ENCODE measurements at places on chromosomes 12 and 14.

GRCh38 chr12:88729196-88729595, 148.9 kb upstream of the KITLG start:
- no peaks in the 10 kb centered on the region for H3K4me1 ChIP-seq
- H3K27me3 ChIP-seq: no peaks in the 10 kb centered on the region
- no peaks in the 10 kb centered on the region for H3K36me3 ChIP-seq

GRCh38 chr12:132181570-132182200, 37.4 kb downstream of the NOC4L start:
- no peak for DNase-seq
- H3K36me3 ChIP-seq: no peaks in the 10 kb centered on the region
- H3K27me3 ChIP-seq: peaks cover 6% of the 10 kb centered on the region
- H3K27ac ChIP-seq: no peak overlapping the region
- H3K4me3 ChIP-seq: no peak overlapping the region
- H3K4me1 ChIP-seq: peaks cover 31% of the 10 kb centered on the region

DNA sequence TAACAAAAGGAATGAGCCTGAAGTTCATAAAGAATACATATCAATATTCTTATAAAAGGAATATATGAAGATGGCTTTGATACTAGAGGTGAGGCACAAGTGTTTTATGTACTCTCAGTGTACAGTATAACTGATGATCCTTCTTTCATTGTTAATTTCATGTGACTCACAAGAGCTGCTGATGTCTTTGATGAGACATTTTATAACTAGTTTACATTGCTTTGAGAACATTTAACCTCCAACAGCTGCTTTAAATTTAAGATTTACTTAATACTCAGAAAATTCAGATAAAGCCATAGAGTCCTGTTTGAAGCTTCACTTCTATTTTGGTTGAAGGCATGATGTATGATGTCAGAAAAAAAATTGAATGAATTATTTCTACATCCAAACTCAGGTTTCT, 59.8 kb downstream of the WASHC4 start:
- H3K4me1 ChIP-seq: no peaks in the 10 kb centered on the region
- no peak for DNase-seq
- peaks cover 21% of the 10 kb centered on the region for H3K36me3 ChIP-seq
- H3K27me3 ChIP-seq: no peaks in the 10 kb centered on the region

DNA sequence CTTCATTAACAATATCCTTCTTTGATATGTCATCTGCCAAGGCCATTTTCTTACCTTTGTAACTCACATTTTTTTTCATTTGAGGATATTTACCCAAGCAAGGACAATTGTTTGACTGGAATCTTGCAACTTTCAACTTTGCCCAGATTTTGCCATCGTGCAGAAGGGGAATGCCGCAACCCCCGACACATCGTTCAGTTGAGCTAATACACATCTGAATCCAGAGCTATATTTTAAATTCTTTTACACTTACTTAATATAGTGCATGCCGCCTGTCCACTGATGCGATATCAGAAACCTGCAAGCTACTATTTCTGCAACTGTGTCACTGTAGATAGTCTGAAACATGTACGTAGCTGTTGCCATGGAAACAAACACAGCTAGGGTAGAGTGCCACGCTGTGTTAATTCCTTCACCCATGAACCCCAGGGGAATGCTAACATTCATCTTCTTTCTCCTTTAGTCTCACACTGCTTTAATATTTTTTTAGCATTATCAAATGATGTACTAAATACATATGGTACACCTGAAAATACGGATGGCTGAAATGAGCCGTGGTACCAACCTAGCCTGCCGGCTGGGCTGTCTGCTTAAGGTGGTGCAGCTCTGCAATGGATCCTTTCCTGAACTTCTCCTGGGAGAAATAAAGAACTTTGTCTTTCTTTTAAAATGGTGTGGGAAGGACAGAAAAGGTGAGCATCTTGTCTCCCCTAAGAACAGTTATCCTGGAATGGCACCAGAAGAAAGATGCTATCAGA, 77.0 kb upstream of the FOXN3 start:
- H3K36me3 ChIP-seq: no peaks in the 10 kb centered on the region
- peaks cover 20% of the 10 kb centered on the region for H3K4me1 ChIP-seq
- DNase-seq: no peak

- no peaks in the 10 kb centered on the region for H3K4me1 ChIP-seq
- H3K27ac ChIP-seq: no peak overlapping the region
- H3K27me3 ChIP-seq: peaks cover 2% of the 10 kb centered on the region
- no peaks in the 10 kb centered on the region for H3K36me3 ChIP-seq
- DNase-seq: no peak
Measured at GRCh38 chr14:98070536-98070935, 1201.5 kb downstream of the BCL11B start.

DNA sequence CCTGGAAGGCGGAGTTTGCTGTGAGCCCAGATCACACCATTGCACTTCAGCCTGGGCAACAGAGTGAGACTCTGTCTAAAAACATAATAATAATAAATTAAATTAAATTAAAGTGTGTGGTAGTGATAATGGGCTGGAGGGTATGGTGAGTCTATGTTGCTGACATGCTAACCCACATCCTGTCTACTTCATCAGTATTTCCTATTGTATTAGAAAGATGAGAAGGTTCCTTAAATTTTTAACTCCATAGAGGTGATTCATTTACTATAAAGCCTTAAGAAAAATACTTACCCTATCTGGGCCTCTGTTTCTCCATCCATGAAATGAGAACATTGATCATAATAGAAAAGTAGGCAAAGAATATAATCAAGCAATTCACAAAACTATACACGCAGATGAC, 280.5 kb downstream of the FBXL14 start:
- no peak overlapping the region for H3K27ac ChIP-seq
- no peak overlapping the region for H3K4me3 ChIP-seq
- H3K27me3 ChIP-seq: no peaks in the 10 kb centered on the region
- H3K36me3 ChIP-seq: peaks cover 28% of the 10 kb centered on the region

GRCh38 chr12:129401572-129401971, 502.3 kb downstream of the TMEM132D start:
- no peaks in the 10 kb centered on the region for H3K36me3 ChIP-seq
- no peaks in the 10 kb centered on the region for H3K27me3 ChIP-seq
- H3K4me1 ChIP-seq: no peaks in the 10 kb centered on the region
- DNase-seq: no peak

DNA sequence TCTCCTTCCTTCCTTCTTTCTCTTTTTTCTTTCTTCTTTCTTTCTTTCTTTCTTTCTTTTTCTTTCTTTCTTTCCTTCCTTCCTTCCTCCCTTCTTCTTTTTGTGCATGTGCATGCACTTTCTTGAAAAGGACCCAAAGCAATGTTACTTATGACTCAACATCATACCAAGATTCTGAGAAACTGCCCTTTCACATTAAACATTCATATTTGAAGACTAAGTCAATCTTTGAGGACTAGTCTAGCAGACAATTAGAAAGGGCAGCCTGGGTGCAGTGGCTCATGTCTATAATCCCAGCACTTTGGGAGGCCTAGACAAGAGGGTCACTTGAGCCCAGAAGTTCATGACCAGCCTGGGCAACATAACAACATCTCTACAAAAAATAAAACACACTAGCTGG, 212.8 kb upstream of the KITLG start:
- no peaks in the 10 kb centered on the region for H3K27me3 ChIP-seq
- no peak for DNase-seq
- H3K4me3 ChIP-seq: no peak overlapping the region
- H3K36me3 ChIP-seq: no peaks in the 10 kb centered on the region

DNA sequence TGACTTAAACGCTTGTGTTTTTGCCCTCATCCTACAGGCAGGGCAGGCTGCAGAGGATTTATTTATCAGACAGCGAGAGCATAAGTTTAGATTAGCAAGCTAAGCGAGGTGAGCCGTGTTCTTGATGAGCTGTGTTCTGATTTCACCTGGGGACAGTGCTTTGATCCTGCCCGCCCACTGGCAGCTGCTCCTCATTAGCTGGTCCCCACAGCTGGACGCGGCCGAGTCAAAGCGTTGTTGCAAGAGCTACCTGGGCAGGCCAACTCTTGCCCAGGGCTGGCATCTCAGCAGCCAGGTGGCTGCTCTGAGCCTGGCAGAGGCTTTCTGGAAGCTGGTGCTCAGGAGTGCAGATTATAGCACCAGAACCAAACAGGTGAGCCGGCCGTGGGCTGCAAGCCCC, 46.8 kb upstream of the BEGAIN start:
- no peak overlapping the region for H3K27ac ChIP-seq
- DNase-seq: no peak
- no peaks in the 10 kb centered on the region for H3K36me3 ChIP-seq
- H3K27me3 ChIP-seq: peaks cover 3% of the 10 kb centered on the region
- H3K4me1 ChIP-seq: peaks cover 4% of the 10 kb centered on the region
- no peak overlapping the region for H3K4me3 ChIP-seq

DNA sequence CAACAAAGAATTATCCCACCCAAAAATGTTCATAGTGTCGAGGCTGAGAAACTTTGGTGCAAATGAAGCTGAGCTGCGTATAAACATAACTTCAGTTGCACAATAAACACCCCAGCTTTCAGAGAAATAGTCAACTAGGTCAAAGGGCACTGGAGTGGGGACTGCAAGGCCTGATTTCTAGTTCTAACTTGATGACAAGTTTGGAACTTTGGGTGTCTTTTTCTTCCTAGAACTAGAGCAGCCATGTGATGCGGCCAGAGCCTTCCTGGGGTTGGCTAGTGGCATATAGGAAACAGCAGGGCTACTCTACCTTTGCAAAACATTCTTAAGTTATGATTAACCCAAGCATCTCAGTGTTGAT, 298.4 kb upstream of the AMIGO2 start:
- peaks cover 39% of the 10 kb centered on the region for H3K4me1 ChIP-seq
- no peak overlapping the region for H3K27ac ChIP-seq
- no peak for DNase-seq

GRCh38 chr14:99296517-99296916, 24.5 kb upstream of the BCL11B start:
- no peaks in the 10 kb centered on the region for H3K4me1 ChIP-seq
- no peak overlapping the region for H3K27ac ChIP-seq
- H3K4me3 ChIP-seq: no peak overlapping the region
- peaks cover 9% of the 10 kb centered on the region for H3K36me3 ChIP-seq
- peaks cover 17% of the 10 kb centered on the region for H3K27me3 ChIP-seq
- no peak for DNase-seq

GRCh38 chr12:95661360-95661759, 110.1 kb upstream of the USP44 start:
- DNase-seq: no peak
- H3K4me1 ChIP-seq: no peaks in the 10 kb centered on the region
- no peak overlapping the region for H3K27ac ChIP-seq
- no peaks in the 10 kb centered on the region for H3K36me3 ChIP-seq
- no peak overlapping the region for H3K4me3 ChIP-seq
- peaks cover 3% of the 10 kb centered on the region for H3K27me3 ChIP-seq

- no peak overlapping the region for H3K27ac ChIP-seq
- H3K27me3 ChIP-seq: no peaks in the 10 kb centered on the region
- no peaks in the 10 kb centered on the region for H3K36me3 ChIP-seq
- no peak overlapping the region for H3K4me3 ChIP-seq
- H3K4me1 ChIP-seq: no peaks in the 10 kb centered on the region
- DNase-seq: no peak
Measured at GRCh38 chr12:128671528-128672042, 152.2 kb downstream of the SLC15A4 start.

GRCh38 chr14:65000898-65001591, 14.3 kb downstream of the FNTB start:
- H3K4me3 ChIP-seq: no peak overlapping the region
- no peaks in the 10 kb centered on the region for H3K27me3 ChIP-seq
- peaks cover 55% of the 10 kb centered on the region for H3K4me1 ChIP-seq
- H3K27ac ChIP-seq: no peak overlapping the region
- H3K36me3 ChIP-seq: peaks cover 8% of the 10 kb centered on the region

DNA sequence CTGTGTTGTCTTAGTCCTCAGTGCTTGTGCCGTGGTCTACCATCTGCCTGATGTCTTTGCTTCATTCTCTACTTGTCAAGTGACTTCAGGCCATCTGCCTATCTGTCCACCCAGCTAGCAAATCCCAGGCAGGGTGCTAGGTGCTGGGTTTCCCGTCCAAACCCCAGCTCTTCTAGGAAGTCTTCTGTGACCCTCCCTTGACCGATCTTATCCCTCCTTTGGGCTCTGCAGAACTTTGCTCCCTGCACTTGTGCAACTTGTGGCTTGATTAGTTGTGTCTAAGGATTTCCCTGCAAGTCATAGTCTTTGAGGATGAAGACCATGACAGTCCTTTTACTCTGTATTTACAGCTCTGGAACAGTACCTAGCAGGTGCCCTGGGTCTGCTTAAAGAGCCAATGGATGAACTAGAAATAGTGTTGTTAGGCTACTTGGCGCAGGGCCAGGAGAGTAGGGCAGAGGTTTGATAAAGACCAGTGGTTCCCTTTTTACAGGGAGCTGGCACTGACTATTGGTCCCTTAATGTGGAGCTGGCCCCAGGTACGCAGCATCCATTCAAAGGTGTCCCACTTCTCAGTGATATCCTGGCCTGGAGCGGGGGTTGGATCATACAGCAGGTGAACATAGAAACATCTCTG, 60.1 kb downstream of the ADCK1 start:
- no peak overlapping the region for H3K4me3 ChIP-seq
- peaks cover 6% of the 10 kb centered on the region for H3K36me3 ChIP-seq

DNA sequence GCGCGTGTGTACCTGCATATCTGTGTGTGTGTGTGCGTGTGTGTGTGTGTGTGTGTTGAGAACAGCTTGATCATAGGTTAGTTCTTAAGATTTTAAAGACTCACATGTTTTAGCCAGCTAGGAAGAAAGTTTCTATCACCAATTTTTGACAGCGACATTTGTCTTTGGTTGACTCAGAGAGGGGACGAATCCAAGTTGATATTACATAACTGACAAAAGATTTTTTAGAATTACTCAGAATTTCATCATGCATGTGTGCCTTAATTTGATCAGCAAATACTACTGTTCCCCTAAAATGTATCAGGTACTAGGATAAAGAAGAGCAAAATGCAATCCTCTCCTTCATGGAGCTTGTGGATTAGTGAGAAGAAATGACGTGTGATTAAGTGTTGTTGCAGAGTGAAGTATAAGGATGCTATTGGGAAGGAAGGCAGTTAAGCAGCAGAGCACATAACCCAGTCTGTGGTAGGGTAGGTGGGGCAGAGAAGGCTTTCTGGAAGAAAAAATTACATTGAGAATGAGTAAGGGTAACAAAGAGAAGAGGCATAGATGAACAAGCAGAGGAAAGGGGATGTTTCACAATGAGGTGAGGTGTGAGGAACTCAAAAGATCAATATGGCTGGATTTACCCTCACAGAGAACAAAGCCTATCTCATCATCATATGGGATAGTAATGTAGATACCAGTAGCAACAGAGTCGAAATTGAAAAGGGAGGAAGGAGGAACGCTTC, 77.5 kb downstream of the ELK3 start:
- no peaks in the 10 kb centered on the region for H3K27me3 ChIP-seq
- H3K36me3 ChIP-seq: peaks cover 42% of the 10 kb centered on the region
- H3K4me3 ChIP-seq: no peak overlapping the region
- DNase-seq: no peak
- peaks cover 17% of the 10 kb centered on the region for H3K4me1 ChIP-seq

- H3K27me3 ChIP-seq: no peaks in the 10 kb centered on the region
- H3K4me3 ChIP-seq: no peak overlapping the region
- peaks cover 3% of the 10 kb centered on the region for H3K4me1 ChIP-seq
- H3K36me3 ChIP-seq: no peaks in the 10 kb centered on the region
Measured at GRCh38 chr14:103013028-103013427, 44.3 kb downstream of the CDC42BPB start.

- H3K4me3 ChIP-seq: no peak overlapping the region
- peaks cover 20% of the 10 kb centered on the region for H3K27me3 ChIP-seq
- no peak for DNase-seq
- H3K4me1 ChIP-seq: no peaks in the 10 kb centered on the region
- no peaks in the 10 kb centered on the region for H3K36me3 ChIP-seq
- H3K27ac ChIP-seq: no peak overlapping the region
Measured at GRCh38 chr14:76514213-76514998, 138.5 kb downstream of the ESRRB start.
